ENCODE measurements at places on chromosomes 13 and 19.

DNA sequence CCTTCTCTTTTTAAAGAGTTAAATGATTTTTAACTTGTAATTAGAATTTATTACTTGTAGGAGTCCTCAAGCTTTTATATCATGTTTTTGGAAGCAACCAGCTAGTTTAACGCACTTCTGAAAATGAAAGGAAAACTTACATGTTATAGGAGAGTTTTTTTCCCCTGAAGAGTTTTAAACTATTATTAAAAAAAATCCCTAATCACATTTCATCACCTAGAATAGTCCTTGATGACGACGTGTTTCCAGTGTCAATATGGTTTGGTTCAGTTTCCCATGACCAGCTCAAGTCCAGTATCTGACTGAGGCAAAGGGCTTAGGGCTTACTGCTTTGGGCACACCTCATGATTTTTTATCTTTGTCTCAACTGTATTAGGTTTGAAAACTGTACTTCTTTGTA lies 36.0 kb downstream of the URI1 start:
- no peak for DNase-seq

DNA sequence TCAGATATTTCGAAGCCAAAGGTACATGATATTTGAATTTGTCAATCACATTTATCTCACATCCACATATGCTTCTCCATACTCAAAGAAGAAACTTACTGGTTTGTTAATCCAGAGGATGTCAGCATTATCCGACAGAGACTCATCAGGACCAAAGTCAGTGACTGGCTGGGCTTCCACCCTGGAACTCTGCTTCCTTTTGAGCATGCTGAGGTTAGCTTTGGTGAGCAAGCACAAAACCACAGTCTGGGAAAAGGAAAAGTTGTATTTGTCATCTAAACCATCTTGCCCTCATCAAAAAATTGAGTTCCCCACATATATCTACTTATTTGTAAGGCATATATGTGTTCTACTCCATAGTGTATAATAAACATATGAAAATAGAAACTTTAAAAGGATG lies 17.4 kb downstream of the NALCN start:
- DNase-seq, result no peak

GRCh38 chr13:78802912-78803311 lies 144.0 kb upstream of the OBI1 start:
- no peak for DNase-seq

- DNase-seq, result no peak
These were observed 309.2 kb downstream of the FGF9 start for GRCh38 chr13:21980049-21980448.

DNA sequence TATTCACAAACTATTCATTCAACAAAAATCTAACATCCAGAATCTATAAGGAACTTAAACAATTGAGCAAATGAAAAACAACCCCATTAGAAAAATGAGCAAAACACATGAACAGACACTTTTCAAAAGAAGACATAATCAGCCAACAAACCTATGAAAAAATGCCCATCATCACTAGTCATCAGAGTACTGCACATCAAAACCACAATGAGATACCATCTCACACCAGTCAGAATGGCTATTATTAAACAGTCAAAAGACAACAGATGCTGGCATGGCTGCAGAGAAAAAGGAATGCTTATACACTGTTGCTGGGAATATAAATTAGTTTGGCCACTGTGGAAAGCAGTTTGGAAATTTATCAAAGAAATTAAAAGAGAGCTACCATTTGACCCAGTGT lies 487.6 kb downstream of the GPC6 start:
- DNase-seq, result no peak
